Astrocyte (in vitro differentiated cells and primary cell): ENCODE measurements at places on chromosomes 1 and 21.

GRCh38 chr1:242002510-242002909 is 3.6 kb upstream of the MAP1LC3C start:
- DNase-seq = no peak

- DNase-seq = no peak
These were observed 164.7 kb downstream of the LTN1 start for GRCh38 chr21:28828021-28828420.

DNA sequence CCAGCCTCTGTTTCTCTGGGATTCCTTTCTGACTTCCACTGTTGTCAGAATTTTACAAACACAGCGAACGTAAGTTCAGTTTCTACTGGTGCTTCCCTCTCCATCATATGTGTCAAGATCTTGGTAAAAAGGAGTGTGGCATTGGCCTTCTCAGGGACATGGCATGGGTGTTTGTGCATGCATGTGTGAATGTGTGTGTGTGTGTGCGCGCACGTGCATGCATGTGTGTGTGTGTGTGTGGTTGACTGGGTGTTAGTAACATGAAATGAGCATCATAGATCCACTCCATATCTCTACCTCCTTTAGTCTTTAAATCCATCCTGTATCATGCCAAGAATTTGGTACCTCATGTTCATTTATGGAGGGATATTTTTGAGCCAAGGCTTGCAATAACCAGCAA is 411.3 kb downstream of the NPHP4 start:
- DNase-seq = no peak

DNA sequence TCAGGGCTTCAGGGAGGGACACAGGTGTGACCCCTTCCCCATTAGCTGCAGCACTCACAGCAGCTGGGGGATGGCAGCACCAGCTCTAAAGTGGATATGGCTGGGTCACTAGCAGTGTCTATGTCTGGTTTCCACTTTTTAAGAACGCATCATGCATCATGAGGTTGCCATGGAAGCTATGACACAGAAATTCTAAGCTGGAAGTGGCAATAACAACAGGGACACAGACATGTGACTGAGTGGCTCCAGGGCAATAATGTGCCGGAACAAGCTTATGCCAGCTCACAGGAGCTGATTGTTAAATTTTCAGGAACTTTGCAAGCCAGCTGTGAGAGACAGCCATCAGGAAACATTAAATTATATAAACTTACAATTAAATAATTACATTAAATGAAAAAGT is 51.2 kb upstream of the NFASC start:
- DNase-seq = no peak

DNA sequence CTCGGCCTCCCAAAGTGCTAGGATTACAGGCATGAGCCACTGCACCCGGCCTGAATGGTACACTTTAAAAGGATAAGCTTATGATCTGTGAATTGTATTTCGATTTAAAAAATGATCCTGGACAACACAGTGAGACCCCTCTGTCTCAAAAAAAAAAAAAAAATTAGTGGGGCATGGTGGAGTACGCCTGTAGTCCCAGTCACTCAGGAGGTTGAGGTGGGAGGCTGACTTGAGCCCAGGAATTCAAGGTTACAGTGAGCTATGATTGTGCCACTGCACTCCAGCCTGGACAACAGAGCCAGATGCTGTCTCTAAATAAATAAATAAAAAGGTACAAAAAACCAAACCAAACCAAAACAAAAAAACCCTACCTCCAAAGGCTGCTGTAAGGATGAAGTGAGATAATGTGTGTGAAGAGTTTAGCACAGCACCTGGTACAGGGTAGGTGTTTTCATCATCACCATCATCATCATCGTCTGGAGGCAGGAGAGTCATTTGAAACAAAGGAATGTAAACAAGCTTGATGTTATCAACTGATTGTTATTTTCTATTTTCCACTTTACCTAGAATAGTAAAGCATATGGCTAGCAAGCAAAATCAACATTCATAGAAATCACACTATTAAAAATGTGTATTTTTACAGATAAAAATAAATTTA is 22.5 kb upstream of the HTR1D start:
- no peak for DNase-seq
